Activated T-helper 17 cell treated with anti-CD3 and anti-CD28 coated beads, Interleukin-2, amount 50 U/mL, for 72 hours (primary cell): ENCODE measurements at places on chromosomes 12 and 14. TPM values are rescaled to one million over a fixed set of nuclear protein-coding genes. Genes with fewer than 3 reads are reported as not detected.

- H3K36me3 ChIP-seq: no peaks in the 10 kb centered on the region
- ATAC-seq: no peak
- no peak overlapping the region for H3K27ac ChIP-seq
- H3K27me3 ChIP-seq: peaks cover 5% of the 10 kb centered on the region
Measured at GRCh38 chr12:54890339-54890738, 36.0 kb downstream of the MUCL1 start.

- no peak overlapping the region for H3K4me3 ChIP-seq
- no peak overlapping the region for H3K27ac ChIP-seq
- H3K36me3 ChIP-seq: no peaks in the 10 kb centered on the region
- no peak for ATAC-seq
- H3K4me1 ChIP-seq: no peaks in the 10 kb centered on the region
Measured at GRCh38 chr14:76576047-76576741, 185.1 kb upstream of the VASH1 start.

DNA sequence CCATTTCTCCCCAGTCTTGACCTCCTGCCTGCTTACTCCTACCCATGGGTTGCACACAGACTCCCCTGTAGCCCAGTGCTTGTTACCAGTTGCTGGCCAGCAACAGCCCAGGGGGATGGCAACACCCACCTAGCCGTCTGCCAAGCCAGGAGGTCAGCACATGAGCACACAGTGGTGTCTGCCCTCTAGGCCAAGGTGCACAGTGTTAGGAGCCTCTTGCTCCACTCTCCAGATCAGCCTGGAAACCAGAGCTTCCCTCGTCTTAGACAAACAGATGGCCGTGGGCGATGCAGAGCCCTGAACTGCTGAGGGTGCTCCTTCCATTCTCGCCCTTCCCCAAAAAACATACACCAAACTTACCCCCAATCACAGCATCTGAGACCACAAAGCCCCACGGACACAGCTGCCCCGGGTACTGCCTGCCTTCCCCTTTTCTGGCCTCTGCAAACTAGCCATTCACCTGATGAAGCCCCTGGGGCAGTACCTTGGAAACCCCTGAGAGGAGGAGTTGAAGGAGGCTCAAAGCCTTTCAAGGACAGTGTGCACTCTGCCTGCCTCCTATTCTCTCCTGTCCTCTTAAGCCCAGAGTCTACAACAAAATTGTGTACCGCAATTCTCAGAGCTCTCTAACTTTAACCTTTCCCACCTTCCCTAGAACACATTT is 1.0 kb upstream of the GPD1 start:
- no peak overlapping the region for H3K4me3 ChIP-seq
- H3K4me1 ChIP-seq: no peaks in the 10 kb centered on the region
- H3K36me3 ChIP-seq: peaks cover 40% of the 10 kb centered on the region
- no peaks in the 10 kb centered on the region for H3K27me3 ChIP-seq

DNA sequence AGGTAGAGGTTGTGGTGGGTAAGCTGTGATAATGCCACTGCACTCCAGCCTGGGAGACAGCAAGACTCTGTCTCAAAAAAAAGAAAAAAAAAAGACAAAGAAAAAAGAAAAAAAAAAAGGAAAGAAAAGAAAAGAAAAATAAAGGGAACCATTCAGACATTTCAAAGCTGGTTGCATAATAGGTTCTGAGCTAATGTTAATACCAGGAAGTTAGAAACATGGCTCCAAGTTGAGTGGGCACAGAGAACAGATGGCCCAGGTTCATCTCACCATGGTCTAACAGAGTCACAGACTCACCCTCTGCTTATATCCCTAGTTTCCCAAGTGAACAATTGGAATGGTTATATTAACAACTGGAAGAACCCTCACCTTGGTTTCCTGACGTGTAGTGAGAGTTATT is 17.4 kb upstream of the ZDHHC17 start:
- no peak overlapping the region for H3K27ac ChIP-seq
- ATAC-seq: no peak

GRCh38 chr12:95177201-95177768 is 40.0 kb downstream of the FGD6 start:
- no peak overlapping the region for H3K4me3 ChIP-seq
- H3K36me3 ChIP-seq: no peaks in the 10 kb centered on the region
- no peak overlapping the region for H3K27ac ChIP-seq
- no peak for ATAC-seq

RFX4 gene
- total RNA-seq: not detected

STAT6 gene
- 332 TPM for total RNA-seq

EMP1 gene
- 60.2 TPM for total RNA-seq
